Stimulated activated CD4-positive, alpha-beta T cell treated with anti-CD3 and anti-CD28 coated beads, Interleukin-15, amount 100 ng/mL, for 1 hour (primary cell): ENCODE measurements at places on chromosomes 16 and 17.

DNA sequence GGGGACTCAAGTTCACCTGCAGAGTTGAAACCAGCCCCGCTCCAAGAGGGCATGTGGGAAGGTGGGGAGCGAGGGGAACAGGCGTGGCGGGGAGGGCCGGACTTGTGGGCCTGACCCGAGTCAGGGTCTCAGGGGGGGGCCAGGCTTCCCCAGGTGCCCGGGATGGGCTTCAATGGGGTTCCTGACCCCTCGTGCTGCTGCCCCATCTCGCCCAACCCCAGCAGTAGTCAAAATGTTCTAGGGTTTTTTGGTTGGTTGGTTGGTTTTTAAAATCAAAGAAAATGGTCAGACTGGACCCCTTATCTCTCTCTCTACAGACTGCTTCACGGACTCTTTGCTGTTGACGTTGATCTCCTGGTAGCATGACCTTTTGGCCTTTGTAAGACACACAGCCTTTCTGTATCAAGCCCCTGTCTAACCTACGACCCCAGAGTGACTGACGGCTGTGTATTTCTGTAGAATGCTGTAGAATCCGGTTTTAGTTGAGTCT, 69.5 kb downstream of the AMFR start:
- DNase-seq = no peak

- DNase-seq = no peak
Measured at GRCh38 chr17:48612854-48613691, 2.0 kb downstream of the HOXB8 start.

DNA sequence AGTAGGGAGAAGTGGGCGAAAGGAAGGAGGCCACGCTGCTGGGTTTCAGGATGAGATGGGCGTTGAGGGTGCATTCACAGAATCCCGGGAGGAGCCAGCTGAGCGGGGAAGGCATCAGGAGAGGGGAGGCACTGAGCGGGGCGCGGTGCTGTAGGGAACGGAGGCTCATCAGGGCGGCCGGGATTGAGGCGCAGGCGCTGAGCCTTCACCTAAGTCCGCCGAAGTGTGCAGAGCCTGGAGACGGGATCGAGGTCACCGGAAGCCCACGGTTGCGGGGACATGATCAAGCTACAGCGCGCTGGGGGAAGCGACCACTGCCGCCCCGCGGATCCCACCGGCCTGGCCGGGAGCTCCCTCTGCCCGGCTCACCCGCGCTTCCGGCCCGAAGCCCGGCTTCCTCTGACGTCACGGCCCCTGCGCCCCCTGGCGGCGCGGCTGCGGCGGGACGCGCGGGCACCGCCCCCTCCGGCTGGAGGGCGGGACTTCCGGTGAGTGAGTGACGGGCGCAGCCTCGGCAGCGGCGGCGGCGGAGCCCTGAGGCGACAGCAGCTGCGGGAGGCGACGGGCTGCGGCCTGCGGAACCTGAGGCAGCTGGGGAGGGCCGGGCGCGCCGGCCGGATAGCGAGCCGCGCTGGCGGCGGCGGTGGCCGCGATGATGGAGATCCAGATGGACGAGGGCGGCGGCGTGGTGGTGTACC, at the start of gene MAPK8IP3:
Gene MAPK8IP3, plus strand, starts transcription at position 508 of the 698 bp plus-strand sequence. Its CDS starts 145 bp downstream, at position 653.
- DNase-seq = peak; percentile 94

DNA sequence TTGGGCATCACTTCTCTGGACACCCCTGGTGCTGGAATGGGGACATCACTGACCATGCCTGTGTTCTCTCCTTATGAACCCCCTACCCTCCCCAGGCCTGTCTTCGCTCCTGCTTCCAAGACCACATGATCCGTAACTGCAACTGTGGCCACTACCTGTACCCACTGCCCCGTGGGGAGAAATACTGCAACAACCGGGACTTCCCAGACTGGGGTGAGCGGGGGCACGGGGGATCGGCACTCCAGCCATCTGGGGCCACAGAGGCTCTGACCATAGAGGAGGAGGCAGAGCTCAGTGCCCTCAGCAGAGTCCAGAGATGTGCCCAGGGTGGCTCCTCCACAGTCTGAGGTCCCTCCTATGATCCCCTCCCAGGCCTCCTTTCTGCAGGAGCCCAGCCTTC, 73.5 kb downstream of the SCNN1B start:
- DNase-seq = no peak

DNA sequence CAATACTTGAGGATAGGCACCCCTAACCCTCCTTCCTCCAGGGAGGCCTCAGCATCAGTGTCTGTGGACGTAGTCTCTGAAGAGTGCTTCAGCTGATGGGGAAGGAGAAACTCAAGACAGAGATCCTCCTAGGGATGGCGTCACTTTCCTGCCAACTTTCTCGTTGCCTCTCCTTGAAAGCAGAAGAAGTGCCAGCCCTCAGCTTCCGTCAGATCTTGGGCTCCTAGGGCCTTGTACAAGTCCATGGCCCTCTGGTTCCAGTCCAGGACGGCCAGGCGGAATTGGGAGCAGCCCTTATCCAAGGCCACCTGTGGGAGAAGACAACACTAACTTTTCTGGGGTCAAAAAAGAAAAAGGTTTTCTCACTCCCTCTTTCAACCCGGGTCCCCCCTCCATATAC, 1.3 kb downstream of the SAT2 start:
- no peak for DNase-seq

GRCh38 chr17:41593306-41593981, 6.7 kb upstream of the KRT14 start:
- no peak for DNase-seq

DNA sequence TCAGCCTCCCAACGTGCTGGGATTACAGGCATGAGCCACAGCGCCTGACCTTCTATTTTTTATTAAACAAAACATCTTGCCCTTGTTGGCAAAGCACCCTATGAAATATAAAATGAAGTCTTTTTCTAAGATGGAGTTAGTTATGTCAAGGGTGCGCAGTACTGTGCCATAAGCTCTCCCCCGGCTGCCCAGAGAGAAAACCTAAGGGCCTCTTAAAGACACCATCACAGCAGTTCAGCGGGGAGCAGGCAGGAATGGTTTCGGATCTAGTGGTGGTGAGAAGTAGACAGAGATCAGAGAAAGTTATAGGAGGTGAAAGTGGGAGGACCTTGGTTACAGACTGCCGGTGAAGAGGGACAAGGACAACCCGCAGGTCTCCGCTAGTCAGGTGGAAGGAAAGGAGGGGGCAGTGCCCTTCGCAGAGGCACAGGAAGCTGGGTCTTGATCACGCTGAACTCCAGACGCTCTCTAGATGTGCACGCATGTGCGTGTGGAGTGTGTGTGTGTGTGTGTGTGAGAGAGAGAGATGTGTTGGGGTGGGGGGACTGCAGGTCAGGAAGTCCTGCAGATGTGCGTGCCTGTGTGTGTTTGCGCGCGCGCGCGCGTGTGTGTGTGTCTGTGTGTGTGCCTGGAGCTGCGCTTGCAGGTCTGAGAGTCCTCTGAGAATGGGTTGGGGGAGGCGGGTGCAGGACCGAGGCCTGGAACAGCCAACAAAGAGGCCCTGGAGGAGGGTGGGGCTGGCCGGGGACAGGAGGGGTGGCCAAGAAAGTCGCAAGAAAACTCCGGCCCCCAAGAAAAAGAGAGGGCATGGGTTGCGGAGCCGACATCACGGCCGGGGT, 748 bp upstream of the CMTM3 start:
- peak; percentile 42 for DNase-seq

GRCh38 chr16:75820672-75821071, 94.4 kb upstream of the CPHXL start:
- DNase-seq = no peak

DNA sequence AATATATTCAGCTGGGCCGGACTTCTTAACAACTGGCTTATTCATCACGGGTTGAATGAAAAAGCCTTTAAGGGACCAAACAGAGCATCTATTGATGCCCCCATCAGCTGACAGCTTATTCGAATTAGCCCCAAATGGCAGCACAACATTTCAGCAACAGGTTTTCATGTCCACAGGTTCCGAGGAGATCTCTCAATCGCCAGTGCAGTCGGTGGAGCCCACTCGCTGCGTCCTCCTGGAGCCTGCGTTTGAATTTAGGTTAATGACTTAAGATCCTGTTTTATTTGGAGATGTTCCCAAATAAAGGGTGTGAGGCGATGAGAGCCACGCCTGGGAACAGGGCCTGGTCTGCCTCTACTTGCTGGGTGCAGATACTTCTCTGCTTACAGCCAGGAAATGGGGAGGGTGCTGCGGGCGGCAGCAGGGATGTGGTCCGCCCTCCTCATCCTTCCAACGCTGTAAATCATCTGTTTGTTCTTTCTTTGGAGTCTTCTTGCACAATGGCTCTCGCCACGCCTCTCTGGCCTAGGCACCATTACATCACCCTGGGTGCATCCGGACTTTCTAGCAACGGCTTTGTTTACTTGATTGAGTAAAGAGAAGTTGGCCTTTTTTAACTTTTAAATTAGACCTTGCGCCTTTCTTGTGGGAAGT, 22.6 kb downstream of the NDE1 start:
- peak; percentile 47 for DNase-seq

- DNase-seq = no peak
Measured at GRCh38 chr17:65668211-65668610, 106.8 kb upstream of the AXIN2 start.

GRCh38 chr17:27733773-27734172, 66.6 kb downstream of the NOS2 start:
- DNase-seq = no peak
